ENCODE measurements at places on chromosomes 3 and 15. TPM values are rescaled to one million over a fixed set of nuclear protein-coding genes. Genes with fewer than 3 reads are reported as not detected.

The IL17RD gene
- 0.67 TPM for total RNA-seq

The RNF7 gene
- 11.7 TPM for total RNA-seq

The IL16 gene
- total RNA-seq = 4.7 TPM

The CTDSPL gene
- total RNA-seq = 17.2 TPM

The GOLGA8J gene
- 0.25 TPM for total RNA-seq

The AADAC gene
- 144 TPM for total RNA-seq

The TTLL13 gene
- not detected for total RNA-seq

The FOXL2NB gene
- total RNA-seq = not detected

- DNase-seq = no peak
Measured at GRCh38 chr3:109093561-109093960, 24.4 kb downstream of the MORC1 start.

DNA sequence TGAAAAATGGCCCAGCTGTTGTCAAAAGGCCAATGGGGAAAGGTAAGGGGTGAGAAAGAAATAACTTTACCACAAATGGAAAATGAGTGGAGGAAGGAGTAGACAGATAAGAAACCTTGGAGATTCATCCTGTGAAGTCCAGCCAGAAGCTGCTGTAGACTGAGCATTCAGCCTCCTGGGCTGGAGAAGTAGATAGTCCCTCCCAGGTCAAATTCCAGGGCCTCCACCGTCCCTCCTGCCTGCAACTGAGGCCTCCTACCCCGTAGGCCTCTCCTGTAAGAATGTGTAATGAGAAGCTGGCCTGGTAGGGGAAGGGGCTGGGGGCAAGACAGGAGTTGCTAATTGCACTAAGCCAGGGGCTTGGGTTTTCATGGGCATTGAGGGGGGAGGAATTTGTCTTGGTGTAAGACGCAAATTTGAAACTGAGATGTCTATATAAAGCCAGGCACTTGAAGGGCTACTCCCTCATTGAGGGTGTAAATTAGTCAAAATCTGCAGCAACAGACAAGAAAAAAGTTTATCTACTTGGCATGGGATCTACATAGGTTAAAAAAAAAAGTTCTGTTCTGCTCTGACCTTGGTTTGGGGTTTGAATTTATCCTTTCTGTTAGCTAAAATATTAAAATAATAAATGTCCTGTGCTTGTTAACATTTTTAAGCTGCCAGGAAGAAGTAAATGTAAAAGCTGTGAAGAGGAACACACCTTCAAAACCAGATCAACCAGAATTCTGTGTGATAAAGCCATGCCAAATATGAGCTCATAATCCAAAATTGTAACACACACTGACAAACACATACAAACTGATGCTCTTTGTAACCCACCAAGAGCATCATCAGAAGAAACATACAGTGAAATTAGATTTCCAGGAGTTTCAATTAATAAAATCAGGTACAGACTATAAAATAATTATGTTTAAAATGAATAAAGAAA, 1.7 kb upstream of the RBP2 start:
- no peak for DNase-seq

GRCh38 chr3:180358179-180358578, 243.8 kb upstream of the TTC14 start:
- DNase-seq = no peak

GRCh38 chr15:43302205-43302817, 28.1 kb downstream of the LCMT2 start:
- DNase-seq = no peak

GRCh38 chr3:126493739-126494138, 18.0 kb upstream of the ZXDC start:
- no peak for DNase-seq

GRCh38 chr3:160331127-160331937, 67.7 kb downstream of the IFT80 start:
- no peak for DNase-seq
